ENCODE measurements at places on chromosomes 5 and 9. TPM values are rescaled to one million over a fixed set of nuclear protein-coding genes. Genes with fewer than 3 reads are reported as not detected.

- H3K27ac ChIP-seq: peak overlapping the region; percentile 68
- no peak overlapping the region for H3K4me3 ChIP-seq
- no peaks in the 10 kb centered on the region for H3K36me3 ChIP-seq
- DNase-seq: no peak
- H3K27me3 ChIP-seq: no peaks in the 10 kb centered on the region
These were observed 11.9 kb downstream of the VAV2 start for GRCh38 chr9:133979921-133980863.

GRCh38 chr5:174599992-174600391 is 124.4 kb upstream of the MSX2 start:
- H3K36me3 ChIP-seq: no peaks in the 10 kb centered on the region
- no peak overlapping the region for H3K4me3 ChIP-seq
- no peaks in the 10 kb centered on the region for H3K27me3 ChIP-seq
- DNase-seq: no peak
- H3K27ac ChIP-seq: no peak overlapping the region

GRCh38 chr5:51394609-51395008 is 11.4 kb downstream of the ISL1 start:
- H3K27ac ChIP-seq: no peak overlapping the region
- H3K27me3 ChIP-seq: peaks cover 78% of the 10 kb centered on the region
- H3K4me1 ChIP-seq: no peaks in the 10 kb centered on the region
- H3K4me3 ChIP-seq: no peak overlapping the region

Gene AQP7
- 45.3 TPM for polyA plus RNA-seq

DNA sequence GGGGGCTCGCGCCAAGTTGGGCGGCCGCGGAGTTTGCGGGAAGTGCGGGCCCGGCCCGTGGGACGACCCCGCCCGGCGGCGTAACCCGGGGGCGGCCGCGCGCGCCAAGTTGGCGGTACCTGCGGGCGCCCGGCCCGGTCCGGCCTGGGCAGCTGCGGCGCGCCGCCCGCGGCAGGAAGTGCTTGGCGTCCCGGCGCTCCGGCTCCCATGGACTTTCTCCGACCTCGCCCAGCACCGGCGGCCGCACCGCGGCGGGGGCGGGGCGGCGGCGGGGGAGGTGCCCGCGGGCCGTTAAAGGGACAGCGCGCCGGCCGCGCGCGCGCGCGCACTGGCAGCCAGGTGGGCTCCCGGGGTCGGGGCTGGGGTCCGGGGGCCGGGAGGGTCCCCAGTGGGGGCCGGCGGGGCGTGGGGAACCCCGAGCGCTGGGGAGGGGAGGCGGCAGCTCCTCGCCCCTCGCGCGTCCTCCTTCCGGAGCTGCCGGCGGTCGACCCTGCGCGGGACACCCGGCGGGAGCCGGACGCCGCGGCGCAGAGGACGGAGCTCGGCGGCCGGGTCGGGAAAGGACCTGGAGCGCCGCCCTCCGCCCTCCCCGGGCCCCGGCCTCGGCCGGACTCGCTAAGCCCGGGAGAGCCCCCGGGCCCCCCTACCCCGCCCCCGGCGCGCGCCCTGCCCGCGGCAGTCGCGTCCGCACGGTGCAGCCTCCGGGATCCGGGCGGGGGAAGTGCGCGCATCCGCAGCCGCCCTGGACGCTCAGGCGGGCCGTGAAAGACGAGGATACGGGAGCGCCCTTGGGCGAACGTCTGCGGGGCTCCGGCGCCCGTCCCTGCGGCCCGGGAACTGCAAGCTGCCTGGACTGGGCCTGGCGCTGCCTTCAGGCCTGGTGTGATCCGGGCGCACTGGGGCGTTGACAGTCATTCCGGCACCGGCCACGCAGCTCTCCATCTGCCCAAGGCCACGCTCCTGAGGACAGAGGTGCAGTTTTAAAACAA is at the start of gene NACC2:
Gene NACC2 (minus strand): TSS at position 220 of the 989 bp plus-strand sequence. CDS start 44,768 bp downstream, outside the sequence.
- peak within 1 kb of the TSS; percentile 63 for H3K27ac ChIP-seq
- DNase-seq: no peak
- no peaks in the 10 kb centered on the region for H3K36me3 ChIP-seq
- H3K27me3 ChIP-seq: no peaks in the 10 kb centered on the region
- no peaks in the 10 kb centered on the region for H3K4me1 ChIP-seq

- H3K4me3 ChIP-seq: no peak overlapping the region
- no peaks in the 10 kb centered on the region for H3K4me1 ChIP-seq
- no peak for DNase-seq
These were observed 1280.2 kb upstream of the C9orf72 start for GRCh38 chr9:28853477-28853876.

DNA sequence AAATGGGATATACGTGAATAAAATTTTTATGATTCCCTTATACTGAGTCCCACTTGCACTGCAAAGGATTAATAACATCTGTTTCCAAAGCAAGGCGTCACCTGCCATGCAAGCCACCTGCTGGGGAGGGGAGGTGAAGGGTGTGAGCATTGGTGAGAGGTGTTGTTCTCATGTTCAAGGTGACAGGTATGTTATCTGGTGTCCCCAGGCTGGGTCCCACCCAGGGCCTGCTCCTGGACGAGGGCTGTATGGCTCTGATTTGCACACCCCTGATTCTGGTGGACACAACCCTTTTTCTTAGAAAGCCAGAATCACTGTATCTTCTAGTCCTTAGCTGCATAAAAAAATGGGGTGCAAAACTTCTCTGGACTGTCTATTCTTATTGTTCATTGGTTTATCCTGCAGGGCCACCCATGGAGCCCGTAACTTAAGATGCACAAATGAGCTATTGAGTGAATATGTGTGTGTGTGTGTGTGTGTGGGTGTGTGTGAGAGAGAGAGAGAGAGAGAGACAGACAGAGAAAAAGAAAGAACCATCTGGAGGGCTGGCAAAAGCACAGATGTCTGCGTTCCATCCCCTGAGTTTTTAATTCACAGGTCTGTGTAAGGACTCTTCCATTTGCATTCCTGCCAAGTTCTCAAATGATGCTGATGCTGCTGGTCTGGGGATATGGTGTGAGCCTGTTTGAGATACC is 53.7 kb downstream of the SYK start:
- no peak overlapping the region for H3K4me3 ChIP-seq
- H3K27ac ChIP-seq: no peak overlapping the region
- no peaks in the 10 kb centered on the region for H3K27me3 ChIP-seq
- H3K36me3 ChIP-seq: no peaks in the 10 kb centered on the region

Gene PCDHA3
- 0.13 TPM for polyA plus RNA-seq

Gene CATSPER3
- polyA plus RNA-seq: 1.4 TPM

DNA sequence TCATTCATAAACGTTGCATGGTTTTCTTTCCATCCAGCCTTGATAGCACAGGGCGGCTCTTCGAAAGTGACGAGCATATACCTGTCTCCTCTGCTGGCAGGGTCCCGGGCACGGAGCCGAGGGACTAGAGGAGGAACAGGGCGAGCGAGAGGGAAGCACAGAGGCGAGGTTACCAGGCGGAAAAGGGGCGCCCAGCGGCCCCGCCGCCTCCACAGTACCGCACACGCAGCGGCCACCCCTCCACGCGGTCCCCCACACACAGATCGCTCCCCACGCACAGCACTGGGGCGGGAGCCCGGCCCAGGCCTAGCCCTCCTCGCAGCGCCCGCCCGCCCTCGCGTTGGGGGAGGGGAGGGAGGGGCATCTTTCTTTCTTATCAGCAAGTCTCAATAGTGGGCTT is 296.6 kb upstream of the DAB2 start:
- H3K4me3 ChIP-seq: no peak overlapping the region
- no peak overlapping the region for H3K27ac ChIP-seq
- no peaks in the 10 kb centered on the region for H3K36me3 ChIP-seq

Gene SLC35D2
- polyA plus RNA-seq: 46.1 TPM

Measured in kidney (tissue), 22 donors.